ENCODE measurements at places on chromosomes 5 and 9.

DNA sequence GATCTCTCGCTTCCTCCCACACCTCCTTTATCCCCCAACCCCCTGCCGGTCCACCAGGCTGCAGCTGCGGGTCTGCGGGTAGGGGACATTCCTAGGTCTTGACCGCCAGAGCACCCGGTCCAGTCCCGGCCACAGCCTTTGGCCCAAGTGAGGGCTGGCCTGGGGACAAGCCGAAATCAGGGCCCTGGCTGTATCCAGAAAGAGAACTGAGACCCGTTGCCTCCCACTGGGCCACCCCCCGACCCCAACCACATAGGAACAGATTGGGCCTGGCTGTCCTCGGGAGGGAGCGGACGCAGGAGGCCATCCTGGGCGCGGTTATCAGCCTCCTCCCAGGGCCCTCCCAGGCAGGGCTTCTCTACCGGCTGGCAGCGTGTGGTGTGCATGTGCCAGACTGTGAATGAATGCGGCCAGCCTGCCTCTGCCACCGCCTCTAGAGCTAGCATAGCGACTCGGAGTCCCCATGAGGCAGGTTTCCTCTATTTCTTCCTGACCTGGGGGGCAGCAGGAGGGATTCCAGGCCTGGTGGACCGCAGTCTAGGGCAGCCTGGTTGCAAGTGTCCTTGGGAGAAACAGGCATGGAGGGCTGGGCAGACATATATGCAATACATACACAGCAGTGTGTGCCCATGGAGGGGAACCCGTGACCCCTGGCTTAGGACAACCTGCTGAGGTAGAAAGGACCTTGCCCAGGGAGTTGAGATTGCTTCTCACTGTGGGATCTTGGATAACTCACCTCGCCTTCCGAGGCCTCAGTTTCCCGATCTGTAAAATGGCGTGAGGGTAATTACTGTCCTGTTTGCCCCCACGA, 1.2 kb downstream of the N4BP3 start:
- no peak for DNase-seq

- no peak for DNase-seq
These were observed 92.1 kb downstream of the NR3C1 start for GRCh38 chr5:143311428-143311827.

DNA sequence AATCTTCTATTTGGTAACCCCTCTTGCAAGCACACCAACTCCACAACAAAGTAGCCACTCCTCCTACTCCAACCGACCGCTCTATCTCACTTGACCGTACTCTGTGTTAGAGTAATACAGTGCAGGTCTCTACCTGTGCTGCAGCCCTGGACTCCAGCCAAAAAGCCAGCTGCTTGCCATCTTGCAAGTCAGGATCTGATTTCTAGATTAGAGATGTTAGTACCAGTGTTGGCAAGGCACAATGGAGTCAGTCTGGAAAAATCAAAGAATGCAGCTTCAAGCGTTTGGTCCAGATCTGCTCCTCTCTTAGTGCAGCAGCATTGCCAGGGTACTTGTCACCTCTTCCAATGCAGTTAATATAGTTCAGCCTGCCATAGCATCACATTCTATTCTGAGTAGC, 477.6 kb downstream of the ZSWIM6 start:
- DNase-seq = no peak

DNA sequence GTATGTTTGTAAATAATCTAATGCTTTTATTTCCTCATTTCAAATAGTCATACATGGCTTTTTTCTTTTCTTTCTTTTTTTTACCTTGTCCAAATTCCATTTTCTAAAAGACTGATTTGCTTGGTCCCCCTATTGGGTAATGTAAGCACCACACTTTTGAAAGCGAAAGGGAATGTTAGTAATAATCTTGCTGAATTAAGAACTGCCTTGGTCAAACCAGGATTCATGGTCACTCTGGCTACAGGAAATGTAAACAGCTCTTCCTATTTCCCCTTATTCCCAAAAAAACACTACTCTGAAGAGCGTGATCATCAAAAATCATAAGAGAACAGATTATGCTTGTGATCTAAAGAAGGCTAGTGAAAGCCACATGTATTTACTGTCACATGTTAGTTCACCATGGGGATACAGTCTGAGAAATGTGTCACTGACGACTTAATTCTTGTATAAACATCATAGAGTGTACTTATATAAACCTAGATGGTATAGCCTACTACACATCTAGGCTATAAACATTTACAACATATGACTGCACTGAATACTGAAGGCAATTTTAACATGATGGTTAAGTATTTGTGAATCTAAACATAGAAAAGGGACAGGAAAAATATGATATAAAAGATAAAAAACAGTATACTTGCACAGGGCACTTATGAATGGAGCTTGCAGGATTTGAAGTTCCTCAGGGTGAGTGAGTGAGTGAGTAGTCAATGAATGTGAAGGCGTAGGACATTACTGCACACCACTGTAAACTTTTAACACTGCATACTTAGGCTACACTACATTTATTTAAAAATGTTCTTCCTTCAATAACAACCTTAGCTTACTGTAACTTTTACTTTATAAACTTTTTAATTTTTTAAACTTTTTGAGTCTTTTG, 75.3 kb downstream of the HMGCR start:
- DNase-seq = no peak

DNA sequence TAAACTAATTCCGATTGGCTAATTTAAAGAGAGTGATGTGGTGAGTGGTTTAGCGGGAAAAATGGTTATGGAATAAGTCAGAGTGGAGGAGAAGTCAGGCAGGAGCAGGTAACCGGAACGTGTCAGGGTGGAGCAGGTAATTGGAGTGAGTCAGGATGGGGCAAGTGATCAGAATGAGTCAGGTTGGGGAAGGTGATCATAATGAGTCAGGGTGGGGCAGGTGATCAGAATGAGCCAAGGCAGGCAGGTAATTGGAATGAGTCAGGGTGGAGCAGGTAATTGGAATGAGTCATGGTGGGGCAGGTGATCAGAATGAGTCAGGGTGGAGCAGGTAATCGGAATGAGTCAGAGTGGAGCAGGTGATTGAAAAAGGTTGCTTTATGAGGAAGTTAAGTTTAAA, 101.4 kb downstream of the TMEM167A start:
- DNase-seq = no peak

- no peak for DNase-seq
These were observed 649 bp downstream of the AP3B1 start for GRCh38 chr5:78293851-78294247.

DNA sequence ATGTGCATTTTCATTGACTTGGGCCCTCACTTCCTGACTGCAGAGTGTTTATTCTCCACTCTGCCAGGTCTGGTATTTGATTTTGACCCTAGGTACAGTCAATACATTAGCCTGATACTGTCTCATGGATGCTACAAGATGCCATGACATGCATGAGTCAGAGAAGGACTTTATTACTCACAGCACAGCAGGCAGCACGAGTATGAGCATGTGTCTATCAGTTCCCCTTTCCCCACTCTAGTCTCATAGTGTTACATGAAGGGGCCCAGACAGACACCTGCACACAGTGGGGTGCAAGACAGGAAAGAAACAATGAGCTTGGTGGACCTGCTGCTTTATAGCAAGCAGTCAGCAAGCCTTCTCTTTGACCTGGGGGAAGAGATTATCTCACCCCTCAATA, 19.6 kb downstream of the ITGA2 start:
- no peak for DNase-seq

GRCh38 chr5:86112249-86112648, 505.5 kb upstream of the COX7C start:
- no peak for DNase-seq

- no peak for DNase-seq
These were observed 1.2 kb downstream of the SPRY4 start for GRCh38 chr5:142323480-142324135.

GRCh38 chr9:109466623-109467590, 31.2 kb downstream of the PTPN3 start:
- no peak for DNase-seq

- DNase-seq = no peak
These were observed 44.1 kb downstream of the SNX18 start for GRCh38 chr5:54561651-54562050.

DNA sequence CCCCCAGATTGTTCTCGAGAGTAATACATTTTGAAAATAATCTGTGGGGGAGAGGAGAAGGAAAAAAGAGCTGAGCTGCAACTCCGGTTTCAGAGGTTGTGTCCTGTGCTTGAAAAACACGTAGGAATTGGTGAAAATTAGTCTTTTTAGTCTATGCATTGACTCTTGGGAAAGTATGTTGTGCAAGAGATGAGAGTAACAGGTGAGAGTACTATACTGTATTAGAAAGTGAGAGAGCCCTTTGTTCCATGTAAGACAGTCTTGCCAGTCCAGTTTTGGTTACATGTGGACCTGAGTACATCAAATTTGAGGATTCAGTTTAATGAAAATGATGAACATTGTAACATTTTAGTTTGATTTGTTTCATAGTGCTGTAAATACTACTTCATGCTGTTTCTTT, 27.8 kb downstream of the ERBIN start:
- no peak for DNase-seq

DNA sequence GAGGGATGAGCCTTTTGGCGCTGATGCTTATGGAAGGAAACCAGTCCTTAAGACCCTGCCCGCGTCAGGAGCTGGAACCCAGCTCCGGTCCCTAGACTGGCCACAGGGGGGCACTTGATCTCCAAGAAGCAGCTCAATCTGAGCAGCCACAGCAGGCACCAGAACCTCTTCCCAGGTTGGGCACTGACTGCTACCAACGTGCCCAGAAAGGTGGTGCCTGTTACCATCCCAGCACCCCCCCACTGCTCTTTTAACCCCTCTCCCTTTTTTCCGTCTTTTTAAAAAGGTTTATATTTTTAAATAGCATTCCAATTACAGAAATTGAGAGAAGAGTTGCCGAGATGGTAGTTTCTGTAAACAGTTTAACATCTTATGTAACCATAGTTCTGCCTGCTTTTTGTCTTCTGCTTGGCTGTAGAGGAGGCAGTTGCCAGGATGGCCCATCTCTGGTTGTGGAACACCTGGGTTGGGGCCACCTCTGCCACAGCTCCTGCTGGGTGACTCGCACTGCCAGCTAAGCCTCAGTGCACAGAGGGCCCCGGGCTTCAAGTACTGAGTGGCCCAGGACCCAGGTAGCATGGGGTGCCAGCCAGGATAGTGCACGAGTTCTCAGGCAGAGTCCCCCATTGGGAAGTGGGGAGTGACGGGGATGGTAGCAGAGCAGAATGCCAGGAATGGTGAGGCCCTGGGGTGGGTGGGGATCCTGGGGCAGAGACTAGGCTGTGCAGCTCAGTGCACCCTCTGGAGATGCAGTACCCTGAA, 62.8 kb downstream of the PFDN1 start:
- peak; percentile 61 for DNase-seq

- no peak for DNase-seq
These were observed 1.9 kb downstream of the SPARC start for GRCh38 chr5:151684690-151685361.

DNA sequence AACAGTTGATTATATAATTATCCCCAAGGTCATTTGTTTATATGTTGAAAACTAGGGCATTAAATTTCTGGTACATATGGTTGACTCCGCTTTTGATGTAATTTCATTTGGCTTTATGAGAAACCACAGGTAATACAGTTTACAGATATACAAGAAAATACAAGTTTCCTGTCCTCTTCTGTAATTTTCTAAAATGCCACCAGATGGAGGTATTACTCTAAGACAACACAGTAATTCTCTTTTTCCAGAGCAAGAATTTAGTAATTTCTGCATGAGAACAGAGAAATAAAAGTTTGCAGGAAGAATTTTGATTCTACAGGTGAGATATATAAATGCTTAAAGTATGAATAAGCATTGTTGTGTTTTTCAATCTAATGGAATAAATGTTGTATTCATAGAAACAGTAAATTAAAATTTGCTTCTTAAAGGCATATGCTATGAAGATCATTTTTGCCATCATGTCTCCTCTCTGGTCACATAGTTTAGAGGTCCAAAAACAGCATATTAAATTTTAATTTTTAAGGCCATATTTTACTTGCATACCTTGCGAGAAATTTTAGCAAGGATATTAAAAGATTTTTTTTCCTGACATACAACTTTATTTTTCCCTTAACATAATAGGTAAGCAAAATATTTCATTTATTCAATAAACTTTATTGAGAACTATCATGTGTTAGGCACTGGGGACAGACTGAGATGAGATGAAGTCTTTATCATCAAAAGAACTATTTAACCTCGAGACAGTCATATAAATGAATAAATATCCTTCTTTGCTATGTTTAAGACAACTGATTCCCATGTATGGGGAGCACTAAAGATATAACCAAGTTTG, 22.7 kb downstream of the CHD1 start:
- no peak for DNase-seq

GRCh38 chr5:151800532-151800931, 28.8 kb downstream of the G3BP1 start:
- no peak for DNase-seq

GRCh38 chr9:87181670-87182069, 234.4 kb upstream of the GAS1 start:
- DNase-seq = no peak

- DNase-seq = no peak
These were observed 62.1 kb downstream of the ARSB start for GRCh38 chr5:78922879-78923621.

DNA sequence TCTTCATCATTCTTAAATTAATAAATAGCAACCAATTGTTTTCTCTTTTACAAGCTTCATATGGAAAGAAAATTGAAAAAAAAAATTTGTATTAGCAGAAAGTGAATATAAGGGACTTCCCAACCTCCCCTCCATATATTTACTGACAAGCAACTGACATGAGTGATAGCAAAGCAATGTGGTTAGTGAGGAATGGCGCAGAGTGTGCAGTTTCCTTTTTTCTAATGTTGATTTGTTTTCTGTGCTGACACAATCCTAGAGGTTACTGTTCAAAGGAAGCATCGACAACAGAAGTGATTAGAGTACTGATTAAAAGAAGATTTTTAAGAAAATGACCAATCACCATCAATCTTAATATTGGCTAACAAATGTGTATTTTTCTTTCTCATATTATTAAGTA, 1.7 kb upstream of the PTGER4 start:
- DNase-seq = no peak

DNA sequence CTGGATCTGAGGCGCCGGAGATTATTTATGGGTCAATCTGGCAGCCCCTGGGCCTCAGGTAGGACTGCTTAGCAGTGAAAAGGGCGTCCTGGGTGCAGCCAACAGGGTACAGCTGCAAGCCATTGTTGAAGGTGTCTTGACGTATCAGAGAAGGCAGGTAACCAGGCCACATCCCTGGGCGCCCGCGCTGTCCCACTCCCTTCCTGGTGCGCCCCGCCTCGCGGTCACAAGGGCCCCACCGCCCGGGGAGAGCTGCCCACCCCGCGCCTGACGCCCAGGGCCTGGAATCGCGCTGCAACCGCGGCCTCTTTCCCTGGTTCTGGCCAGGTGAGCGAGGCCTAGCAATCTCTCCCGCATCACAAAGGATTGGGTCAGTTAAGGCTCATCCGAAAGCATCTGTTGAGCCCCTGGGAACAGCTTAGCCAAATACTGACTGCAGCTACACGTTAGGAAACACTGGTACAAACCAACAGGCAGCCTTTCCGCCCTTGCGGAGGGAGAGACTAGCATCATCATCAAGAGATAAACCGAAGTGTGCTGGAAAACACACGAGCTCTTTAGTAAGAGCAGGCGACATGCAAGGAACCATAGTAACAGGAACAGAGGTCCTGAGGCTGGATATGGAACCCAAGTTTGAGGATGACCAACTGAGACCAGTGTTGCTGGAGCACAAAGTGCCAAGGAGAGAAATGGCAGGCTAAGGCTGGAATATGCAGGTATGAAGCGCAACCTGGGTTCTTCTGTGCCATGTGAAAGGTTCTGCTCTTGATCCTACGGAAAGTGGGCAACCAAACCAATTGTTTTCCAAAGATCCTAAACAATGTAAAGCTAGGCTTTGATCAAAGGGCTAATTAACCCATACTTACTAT, 3.6 kb downstream of the RPS23 start:
- no peak for DNase-seq
